Mesangial cell (primary cell): ENCODE measurements at places on chromosomes 13 and 19. TPM values are rescaled to one million over a fixed set of nuclear protein-coding genes. Genes with fewer than 3 reads are reported as not detected.

The OVOL3 gene
- not detected in 2 replicates for total RNA-seq

The PPP2R1A gene
- 265 and 317 TPM in 2 replicates for total RNA-seq

The SCN1B gene
- 3.7 and 15.8 TPM in 2 replicates for total RNA-seq

The FEM1A gene
- total RNA-seq, result 14.7 and 15.1 TPM in 2 replicates

The ATP7B gene
- 10.8 and 12.1 TPM in 2 replicates for total RNA-seq

The MISP gene
- 7.0 and 20.2 TPM in 2 replicates for total RNA-seq

The PSENEN gene
- 61.4 and 72.5 TPM in 2 replicates for total RNA-seq

The UBE2M gene
- total RNA-seq, result 31.7 and 42.5 TPM in 2 replicates

The GTF2F2 gene
- 12.4 and 16.5 TPM in 2 replicates for total RNA-seq

The ZNF765 gene
- total RNA-seq, result 4.1 and 5.9 TPM in 2 replicates

The TEAD2 gene
- 56.5 and 59.7 TPM in 2 replicates for total RNA-seq

The TNFAIP8L1 gene
- total RNA-seq, result 3.3 and 10.8 TPM in 2 replicates

The ZNF471 gene
- 0.49 and 1.9 TPM in 2 replicates for total RNA-seq

The SUPT20H gene
- 29.8 and 45.5 TPM in 2 replicates for total RNA-seq

The CKM gene
- not detected in 2 replicates for total RNA-seq

The LAMP1 gene
- total RNA-seq, result 157 and 257 TPM in 2 replicates

The ATP13A1 gene
- 56.0 and 58.3 TPM in 2 replicates for total RNA-seq

The HSPB6 gene
- 2.3 and 6.8 TPM in 2 replicates for total RNA-seq

The TSEN34 gene
- 106 and 125 TPM in 2 replicates for total RNA-seq

The RFPL4A gene
- not detected in 2 replicates for total RNA-seq

The TSKS gene
- not detected in 2 replicates for total RNA-seq

The ZNF492 gene
- total RNA-seq, result 0.13 and 1.6 TPM in 2 replicates

The CD209 gene
- not detected in 2 replicates for total RNA-seq

The TUBB4A gene
- total RNA-seq, result 4.6 and 15.2 TPM in 2 replicates

The C19orf67 gene
- total RNA-seq, result not detected in 2 replicates

The ZNF556 gene
- 0.16 TPM in 1 of 2 replicates, not detected in the other for total RNA-seq

The CDX2 gene
- not detected in 2 replicates for total RNA-seq

The ZNF83 gene
- 17.5 and 23.5 TPM in 2 replicates for total RNA-seq

The SIGLEC8 gene
- total RNA-seq, result not detected in 2 replicates

The TMEM145 gene
- 0.13 and 0.16 TPM in 2 replicates for total RNA-seq

The NCCRP1 gene
- 0.25 TPM in 1 of 2 replicates, not detected in the other for total RNA-seq

The TEX101 gene
- total RNA-seq, result not detected in 2 replicates

The SPIB gene
- total RNA-seq, result not detected in 2 replicates

The KLK7 gene
- 0.16 and 0.89 TPM in 2 replicates for total RNA-seq

The C19orf38 gene
- total RNA-seq, result not detected in 2 replicates

The KLK14 gene
- total RNA-seq, result 0.81 TPM in 1 of 2 replicates, not detected in the other

The HCST gene
- total RNA-seq, result 0.38 TPM in 1 of 2 replicates, not detected in the other

The EDDM13 gene
- total RNA-seq, result not detected in 2 replicates

The CYP4F2 gene
- total RNA-seq, result 0.16 TPM in 1 of 2 replicates, not detected in the other

The ZNF667 gene
- total RNA-seq, result 0.65 and 2.5 TPM in 2 replicates

The LGALS13 gene
- not detected in 2 replicates for total RNA-seq

The RFPL4AL1 gene
- not detected in 2 replicates for total RNA-seq

The ZNF574 gene
- total RNA-seq, result 19.9 and 24.0 TPM in 2 replicates

The ATP4B gene
- not detected in 2 replicates for total RNA-seq

The PRSS57 gene
- not detected in 2 replicates for total RNA-seq

The LRRC25 gene
- 0.25 TPM in 1 of 2 replicates, not detected in the other for total RNA-seq

The POLRMT gene
- 40.4 and 65.2 TPM in 2 replicates for total RNA-seq

The MATK gene
- total RNA-seq, result 0.13 TPM in 1 of 2 replicates, not detected in the other

The KCNJ14 gene
- 0.25 and 0.65 TPM in 2 replicates for total RNA-seq

The APC2 gene
- total RNA-seq, result 0.98 and 1.0 TPM in 2 replicates
